ENCODE measurements at places on chromosomes 4 and X.

- DNase-seq, result no peak
Observed at GRCh38 chr4:22897520-22898108, 204.9 kb downstream of the GBA3 start.

- no peak for DNase-seq
Observed at GRCh38 chr4:69601065-69601464, 38.4 kb downstream of the UGT2A2 start.

DNA sequence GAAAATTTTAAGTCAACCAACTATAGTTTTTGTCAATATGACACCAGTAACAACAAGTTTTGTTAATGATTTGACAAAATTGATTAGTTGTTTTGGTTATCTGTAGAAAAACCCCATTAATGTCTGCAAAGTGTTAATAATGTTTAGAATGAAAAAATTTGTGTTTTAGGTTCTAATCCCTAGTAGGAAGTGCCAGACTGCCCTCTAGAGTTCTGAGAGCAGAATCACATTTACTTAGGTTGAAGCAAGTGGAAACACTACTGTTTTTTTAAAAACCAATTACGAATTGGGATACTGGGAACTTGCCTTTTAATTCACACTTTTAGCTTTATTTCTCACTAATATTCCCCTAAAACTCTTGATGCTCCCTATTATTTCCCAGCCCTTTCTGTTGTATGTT lies 101.1 kb upstream of the CYLC1 start:
- DNase-seq, result no peak

DNA sequence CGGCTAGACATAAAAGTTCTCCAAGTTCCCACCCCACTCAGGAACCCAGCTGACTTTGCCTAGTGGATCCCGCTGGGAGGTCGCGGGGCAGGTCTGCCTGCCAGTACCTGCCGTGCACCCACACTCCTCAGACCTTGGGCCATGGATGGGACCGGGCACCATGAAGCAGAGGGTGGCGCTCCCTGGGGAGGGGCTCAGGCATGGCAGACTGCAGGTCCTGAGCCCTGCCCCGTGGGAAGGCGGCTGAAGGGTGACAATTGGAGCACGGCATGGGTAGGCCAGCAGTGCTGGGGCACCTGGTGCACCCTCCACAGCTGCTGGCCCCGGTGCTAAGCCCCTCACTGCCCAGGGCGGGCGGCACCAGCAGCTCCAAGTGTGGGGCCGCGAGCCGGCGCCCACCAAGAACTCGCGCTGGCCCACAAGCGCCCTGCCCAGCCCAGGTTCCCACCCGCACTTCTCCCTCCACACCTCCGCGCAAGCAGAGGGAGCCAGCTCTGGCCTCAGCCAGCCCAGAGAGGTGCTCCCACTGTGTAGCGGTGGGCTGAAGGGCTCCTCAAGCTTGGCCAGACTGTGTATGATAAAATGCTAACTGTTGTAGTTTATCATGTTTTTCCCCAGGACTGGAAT lies 63.1 kb downstream of the UGT2A2 start:
- DNase-seq, result no peak

DNA sequence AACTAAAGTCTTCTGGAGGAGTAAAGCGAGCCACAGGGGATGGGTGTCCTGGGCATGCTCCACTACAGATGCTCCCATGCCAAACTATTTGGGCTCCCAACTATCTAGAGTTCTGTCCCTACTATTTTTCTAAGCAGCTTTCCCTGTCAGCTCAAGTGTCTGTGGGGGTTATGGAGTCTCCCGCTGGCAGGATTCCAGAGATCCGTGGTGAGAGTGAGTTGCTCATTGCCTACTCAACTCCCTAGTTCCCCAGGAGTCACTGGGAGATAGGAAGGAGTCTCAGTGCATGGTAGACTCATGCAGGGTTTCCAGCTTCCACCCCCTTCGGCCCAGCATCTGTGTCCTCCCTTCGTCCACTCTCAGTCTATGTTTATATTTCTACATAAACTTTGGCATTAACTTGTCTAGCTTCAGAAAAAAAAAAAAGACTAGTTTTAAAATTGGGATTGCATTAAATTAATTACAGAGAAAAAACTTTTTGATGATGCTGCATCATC lies 55.1 kb upstream of the INPP4B start:
- no peak for DNase-seq

- no peak for DNase-seq
Observed at GRCh38 chr4:83876047-83876446, 340.1 kb downstream of the GPAT3 start.

GRCh38 chr4:152699313-152699712 lies 19.5 kb upstream of the TMEM154 start:
- DNase-seq, result no peak

- no peak for DNase-seq
Observed at GRCh38 chr4:8754634-8755589, 116.7 kb downstream of the HMX1 start.

GRCh38 chrX:33339219-33339618 lies 127.9 kb upstream of the DMD start:
- DNase-seq, result no peak

DNA sequence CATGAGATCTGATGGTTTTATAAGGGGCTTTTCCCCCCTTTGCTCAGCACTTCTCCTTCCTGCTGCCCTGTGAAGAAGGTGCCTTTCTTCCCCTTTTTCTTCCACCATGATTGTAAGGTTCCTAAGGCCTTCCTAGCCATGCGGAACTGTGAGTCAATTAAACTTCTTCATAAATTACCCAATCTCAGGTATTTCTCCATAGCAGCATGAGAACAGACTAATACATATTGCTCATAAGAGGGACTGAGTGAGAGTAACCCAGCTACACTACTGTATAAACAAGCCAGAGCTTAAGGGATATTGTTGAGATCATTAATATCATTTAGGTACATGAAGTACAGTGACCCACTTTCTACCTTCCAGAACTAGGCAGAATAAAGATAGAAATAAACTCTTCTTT lies 102.9 kb downstream of the TEX13A start:
- no peak for DNase-seq

DNA sequence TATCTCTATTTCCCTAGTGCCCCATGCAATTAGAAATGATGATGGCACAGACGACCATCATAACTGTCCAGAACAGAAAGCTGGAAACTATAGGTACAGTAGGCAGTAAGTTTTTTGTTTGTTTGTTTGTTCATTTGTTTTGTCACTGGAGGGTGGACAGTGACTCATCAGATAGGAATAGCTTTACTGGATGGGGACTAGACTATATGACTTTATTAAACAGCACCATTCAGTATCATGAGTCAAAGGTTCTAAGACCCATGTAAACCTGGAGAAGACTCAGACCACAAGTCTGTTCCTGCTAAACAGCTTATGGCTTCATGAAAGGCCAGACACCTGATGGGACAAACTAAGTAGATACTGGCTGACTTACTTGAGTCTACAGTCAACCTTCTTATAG lies 38.4 kb downstream of the PLAC1 start:
- DNase-seq, result no peak

DNA sequence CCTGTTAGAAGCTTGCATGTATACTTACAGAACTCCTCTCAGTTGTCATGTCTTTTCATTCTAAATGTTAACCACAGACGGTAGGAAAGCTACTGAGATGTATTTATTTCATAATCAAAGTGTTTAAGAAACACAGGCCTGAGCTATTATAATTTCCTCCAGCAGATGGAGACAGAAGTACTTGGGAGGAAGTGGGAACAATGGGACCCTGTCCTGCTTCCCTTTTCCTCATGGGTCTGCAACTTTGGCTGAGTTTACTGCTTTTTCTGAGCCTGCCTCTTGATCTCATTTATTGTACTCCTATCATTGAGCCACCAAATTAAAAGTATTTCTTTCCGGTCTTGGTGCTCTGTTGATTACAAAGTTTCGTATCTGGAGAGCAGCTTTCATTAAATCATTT lies 67.7 kb upstream of the SPANXN2 start:
- DNase-seq, result no peak

DNA sequence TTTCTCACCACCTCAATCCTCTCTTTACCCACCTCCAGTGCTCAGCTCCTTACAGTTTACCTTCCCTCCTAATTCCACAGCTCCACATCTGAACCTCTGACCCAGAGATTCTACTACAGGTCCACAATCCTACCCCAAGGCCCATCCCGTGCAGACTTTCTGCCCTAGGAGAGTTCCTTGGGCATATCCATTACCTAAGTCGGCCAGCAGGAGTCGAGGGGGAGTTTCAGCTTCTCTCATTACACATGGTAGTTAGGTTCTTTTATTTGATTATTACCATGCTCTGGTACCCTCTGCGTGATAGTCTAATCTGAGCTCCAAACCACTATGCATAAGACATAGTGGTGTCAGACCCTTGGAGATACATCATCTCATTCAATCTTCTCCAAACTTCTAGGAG lies 117.9 kb downstream of the SH3RF1 start:
- no peak for DNase-seq

GRCh38 chr4:165328101-165328425 lies 594 bp downstream of the MSMO1 start:
- DNase-seq, result no peak

DNA sequence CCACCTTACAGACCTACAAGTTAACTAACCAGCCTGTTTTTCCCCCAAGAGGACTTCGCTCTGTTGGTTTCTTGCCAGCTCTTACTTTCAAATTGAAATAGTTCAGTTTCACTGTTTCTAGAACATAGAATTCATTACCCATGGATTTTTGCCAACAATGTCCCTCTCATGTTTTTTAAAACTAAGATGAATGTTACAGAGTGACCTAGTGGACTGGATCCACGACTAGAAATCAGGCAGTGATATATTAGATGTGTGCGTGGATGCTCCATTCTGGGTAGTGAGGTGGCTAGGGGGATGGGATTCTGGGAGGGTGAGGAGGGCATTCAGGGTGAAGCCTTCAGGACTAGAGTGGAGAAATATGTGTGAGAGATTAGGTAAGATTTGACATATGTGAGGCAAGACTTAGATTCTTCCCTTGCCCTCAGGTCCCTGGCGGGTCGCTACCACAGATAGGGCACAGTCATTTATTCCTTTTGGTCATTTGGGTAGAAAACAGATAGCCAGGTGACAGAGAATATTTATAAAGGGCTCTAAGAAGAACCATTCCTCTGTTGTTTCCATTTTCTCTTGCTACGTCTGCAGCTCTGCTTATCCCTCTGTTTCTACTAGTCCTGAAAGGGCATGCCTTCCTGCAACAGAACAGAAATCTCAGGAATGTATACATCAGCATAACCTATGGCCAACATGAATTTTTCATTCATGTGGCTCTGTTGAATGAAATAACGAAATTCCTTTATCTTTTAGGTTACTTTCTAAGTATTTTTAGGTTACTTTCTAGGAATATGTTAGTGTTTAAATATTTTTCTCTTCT lies 15.4 kb upstream of the JADE1 start:
- DNase-seq, result no peak

- DNase-seq, result no peak
Observed at GRCh38 chr4:173046818-173047217, 121.8 kb upstream of the GALNT7 start.

DNA sequence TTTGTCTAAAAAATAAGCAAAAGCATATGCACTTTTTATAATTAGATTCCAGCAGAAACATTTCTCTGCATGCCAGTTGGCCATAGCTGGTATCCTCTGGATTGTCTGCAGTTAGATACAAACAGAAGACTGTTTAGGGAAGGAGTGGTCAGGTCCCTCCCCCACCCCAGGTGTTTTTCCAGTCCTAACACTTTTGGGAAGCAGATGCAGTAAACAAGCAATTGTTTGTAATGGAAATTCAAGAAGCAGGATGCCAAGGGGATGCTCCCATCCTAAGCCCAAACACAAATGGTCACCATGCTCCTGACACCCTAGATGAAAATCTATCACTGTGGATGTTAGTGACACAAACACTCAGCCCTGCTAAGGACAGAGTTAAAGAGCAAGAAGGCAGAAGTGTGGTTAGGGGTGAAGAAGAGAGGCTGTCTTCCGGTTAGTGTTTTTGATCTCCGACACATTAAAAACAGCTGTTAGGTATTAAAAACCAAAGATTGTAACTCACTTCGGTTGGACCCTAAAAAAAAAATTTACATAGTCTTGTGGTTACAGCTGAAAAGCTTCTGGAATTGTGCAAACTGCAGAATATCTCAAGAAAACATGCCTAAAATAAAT lies 7.9 kb downstream of the LEF1 start:
- no peak for DNase-seq

DNA sequence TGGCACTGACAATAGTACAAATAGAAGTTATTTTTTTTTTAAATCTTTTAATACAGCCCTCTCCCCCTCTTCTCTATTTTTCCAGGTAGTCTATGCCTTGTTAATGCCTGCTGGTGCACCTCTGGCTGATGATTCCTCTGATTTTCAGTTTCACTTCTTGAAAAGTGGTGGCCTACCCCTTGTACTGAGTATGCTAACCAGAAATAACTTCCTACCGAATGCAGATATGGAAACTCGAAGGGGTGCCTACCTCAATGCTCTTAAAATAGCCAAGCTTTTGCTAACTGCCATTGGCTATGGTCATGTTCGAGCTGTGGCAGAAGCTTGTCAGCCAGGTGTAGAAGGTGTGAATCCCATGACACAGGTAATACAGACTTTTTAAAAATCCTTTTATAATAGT lies 99.1 kb downstream of the USP9X start:
- no peak for DNase-seq

- no peak for DNase-seq
Observed at GRCh38 chr4:156981262-156981769, 9.7 kb upstream of the PDGFC start.

GRCh38 chr4:118086344-118086743 lies 52.1 kb downstream of the NDST3 start:
- no peak for DNase-seq

DNA sequence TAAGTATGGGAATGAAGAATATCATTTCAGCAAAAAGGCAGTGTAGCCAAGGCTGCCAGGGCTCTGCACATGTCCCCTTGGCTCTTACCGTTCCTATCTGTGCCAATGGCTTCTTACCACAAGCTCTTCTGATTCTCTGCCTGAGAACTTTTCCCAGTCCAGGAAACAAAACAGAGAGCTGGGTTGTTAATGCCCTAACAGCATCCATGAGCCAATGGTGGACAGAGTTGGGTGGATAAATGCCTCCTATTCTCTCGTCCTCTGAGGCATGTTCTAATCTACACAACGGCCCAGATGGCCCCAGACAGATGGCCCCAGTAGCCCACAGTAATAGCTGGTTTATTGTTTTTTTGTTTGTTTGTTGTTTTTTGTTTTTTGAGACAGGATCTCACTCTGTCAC lies 28.0 kb downstream of the SCD5 start:
- DNase-seq, result peak; percentile 17

GRCh38 chr4:7295911-7296660 lies 103.7 kb downstream of the SORCS2 start:
- peak; percentile 82 for DNase-seq

- DNase-seq, result no peak
Observed at GRCh38 chrX:2561456-2561855, 60.7 kb upstream of the DHRSX start.

DNA sequence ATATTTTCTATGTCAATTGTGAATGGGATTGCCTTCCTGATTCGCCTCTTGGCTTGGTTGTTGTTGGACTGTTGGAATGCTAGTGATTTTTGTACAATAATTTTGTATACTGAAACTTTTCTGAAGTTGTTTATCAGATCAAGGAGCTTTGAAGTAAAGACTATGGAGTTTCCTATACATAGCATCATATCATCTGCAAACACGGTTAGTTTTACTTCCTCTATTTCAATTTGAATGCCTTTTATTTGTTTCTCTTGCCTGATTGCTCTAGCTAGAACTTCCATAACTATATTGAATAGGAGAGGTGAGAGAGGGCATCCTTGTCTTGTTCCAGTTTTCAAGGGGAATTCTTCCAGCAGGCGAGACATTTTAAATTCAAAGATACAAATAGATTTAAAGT lies 226.5 kb downstream of the FBXO8 start:
- no peak for DNase-seq
